SK-N-SH treated with all-trans-retinoic acid at 6 μM for 48 hours (cell line): ENCODE measurements at places on chromosomes 1 and 21.

DNA sequence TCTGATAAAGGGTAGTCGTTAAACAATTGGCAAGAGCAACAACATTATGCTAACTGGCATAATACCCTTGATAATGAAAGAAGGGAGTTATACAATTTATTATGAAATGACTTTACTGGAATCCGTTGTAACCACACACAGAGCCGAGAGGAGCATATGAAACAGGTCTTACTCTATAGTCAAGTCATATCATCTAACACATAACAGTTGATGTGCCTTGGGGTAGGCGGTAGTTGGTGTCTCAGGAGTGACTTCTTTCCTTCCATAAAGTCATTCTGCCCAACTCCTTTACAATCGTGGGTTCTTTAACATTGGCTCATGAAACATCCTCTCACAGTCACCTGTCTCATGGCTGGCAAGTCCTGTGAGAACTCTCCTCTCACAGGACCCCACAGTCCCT is 225.2 kb downstream of the LTN1 start:
- ATAC-seq = no peak

GRCh38 chr1:167687919-167688519 is 33.8 kb upstream of the MPZL1 start:
- peak; percentile 60 for ATAC-seq

GRCh38 chr1:99185196-99185595 is 79.1 kb upstream of the PLPPR4 start:
- ATAC-seq = no peak

DNA sequence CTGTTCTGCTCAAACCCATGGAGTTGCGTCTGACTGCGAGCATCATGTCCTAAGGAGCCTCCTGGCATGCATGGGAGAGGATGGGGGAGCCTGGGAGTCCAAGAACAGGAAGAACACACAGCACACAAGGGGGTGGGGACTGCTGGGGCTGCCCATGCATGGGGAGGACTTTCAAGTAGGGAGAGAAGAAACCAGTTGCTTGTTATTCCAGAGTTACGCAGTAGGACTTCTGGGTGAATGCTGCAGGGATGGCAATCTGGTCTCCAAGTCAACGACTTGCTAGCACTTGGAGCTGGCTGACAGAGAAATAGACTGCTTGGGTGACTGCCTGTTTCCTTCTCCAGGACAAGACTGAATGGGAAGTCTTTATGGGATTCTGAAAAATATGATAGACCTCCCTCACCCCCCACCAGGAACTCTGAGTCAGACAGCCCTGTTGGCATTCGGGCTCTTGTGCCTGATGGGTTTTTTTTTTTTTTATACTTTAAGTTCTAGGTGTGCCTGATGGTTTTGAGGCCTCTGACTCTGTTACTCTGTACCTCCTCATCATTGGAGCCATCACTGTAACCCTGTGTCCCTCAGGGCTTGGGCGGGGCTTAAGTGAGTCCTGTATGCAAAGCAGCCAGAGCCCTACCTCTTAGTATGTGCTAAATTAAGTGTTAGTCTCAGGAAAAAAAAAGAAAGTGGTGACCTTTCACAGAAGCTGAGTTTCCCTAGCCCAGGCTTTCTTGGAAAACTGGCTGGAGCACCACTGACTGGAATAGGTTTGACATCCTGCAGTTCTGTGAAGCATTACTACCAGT is 30.3 kb downstream of the MAP3K21 start:
- ATAC-seq = no peak

GRCh38 chr1:199168888-199169585 is 530.2 kb downstream of the PTPRC start:
- ATAC-seq = no peak

DNA sequence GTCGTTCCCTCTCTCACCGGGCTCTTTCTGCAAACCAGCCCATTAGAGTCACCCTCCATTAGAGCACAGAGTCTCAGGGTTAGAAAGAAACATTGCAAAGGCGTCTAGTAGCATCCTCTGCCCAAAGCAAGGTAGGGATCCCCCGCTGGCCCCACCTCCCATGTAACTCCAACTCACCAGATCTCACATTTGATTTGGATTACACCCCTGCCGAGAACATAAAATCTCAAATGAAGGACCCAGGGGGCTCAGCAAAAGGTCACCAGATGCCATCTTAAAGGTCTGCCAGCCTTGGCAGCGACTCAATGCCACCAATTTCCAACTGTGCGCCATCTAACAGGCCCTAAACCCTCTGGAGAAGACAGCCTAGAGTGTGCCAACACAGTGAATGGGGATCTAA is 14.1 kb downstream of the C1orf87 start:
- no peak for ATAC-seq

DNA sequence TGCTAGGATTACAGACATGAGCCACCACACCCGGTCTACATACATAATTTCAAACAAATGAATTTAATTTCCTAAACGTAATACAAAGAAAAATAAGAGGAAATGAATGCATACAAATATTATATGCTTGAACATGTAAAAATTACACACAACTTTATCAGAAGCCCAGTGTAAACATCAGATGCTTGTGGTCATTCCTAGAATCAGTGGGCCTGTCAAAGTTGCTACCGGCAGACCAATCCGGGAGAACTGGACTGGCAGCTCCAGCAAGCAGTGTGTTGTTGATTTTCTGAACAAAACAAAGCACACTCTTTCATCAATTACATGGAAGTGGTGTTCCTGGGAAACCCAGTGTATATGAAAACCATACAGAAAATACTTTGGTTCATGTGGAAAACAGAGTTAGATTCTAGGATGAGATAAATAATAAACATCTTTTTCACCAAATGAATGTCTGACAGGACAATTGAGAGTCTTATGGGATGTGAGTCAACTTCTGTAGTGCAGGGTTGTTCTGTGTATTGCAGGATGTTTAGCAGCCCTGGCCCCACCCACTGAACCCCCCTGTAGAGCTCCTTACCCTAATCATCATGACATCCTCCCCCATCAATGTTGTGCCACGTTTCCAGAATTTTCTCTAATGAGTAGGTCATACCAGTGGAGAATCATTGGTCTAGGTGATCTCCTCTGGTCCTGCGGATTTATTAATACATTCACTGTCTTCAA is 33.8 kb downstream of the MFSD2A start:
- ATAC-seq = no peak

GRCh38 chr21:41052820-41053555 is 115.0 kb upstream of the BACE2 start:
- ATAC-seq = no peak
